Stimulated activated CD8-positive, alpha-beta memory T cell treated with anti-CD3 and anti-CD28 coated beads, Interleukin-4, amount 100 ng/mL, for 1 hour (primary cell): ENCODE measurements at places on chromosomes 2 and 18.

GRCh38 chr18:58562146-58562998, 66.5 kb downstream of the ALPK2 start:
- DNase-seq = no peak

- DNase-seq = no peak
Measured at GRCh38 chr2:63425606-63426005, 162.7 kb downstream of the WDPCP start.

DNA sequence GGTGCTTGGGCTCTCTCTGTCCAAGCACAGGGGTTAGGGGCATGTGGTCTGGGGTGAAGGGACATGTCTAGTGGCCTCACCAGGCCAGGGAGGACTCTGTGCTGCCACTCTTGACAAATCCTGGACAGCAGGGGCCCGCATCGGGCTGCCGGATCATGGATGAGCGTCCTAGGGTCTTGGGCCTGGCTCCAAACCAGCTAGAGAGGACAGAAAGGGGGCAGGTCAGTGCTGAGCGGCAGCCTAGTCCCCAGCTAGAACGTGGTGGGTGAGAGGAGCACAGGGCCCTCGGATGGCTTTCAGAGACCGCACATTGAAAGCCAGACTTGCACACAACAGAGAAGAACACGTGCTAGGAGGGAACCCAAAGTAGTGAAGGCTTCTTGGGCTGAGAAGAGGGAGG, 241.2 kb downstream of the ATAD2B start:
- DNase-seq = no peak

- no peak for DNase-seq
Measured at GRCh38 chr2:64112016-64112415, 32.2 kb downstream of the PELI1 start.

- DNase-seq = no peak
Measured at GRCh38 chr2:946073-946948, 4.3 kb upstream of the SNTG2 start.

GRCh38 chr2:146238254-146238966, 1606.4 kb upstream of the ACVR2A start:
- no peak for DNase-seq

- DNase-seq = no peak
Measured at GRCh38 chr2:88125924-88126771, 1.7 kb downstream of the FABP1 start.

DNA sequence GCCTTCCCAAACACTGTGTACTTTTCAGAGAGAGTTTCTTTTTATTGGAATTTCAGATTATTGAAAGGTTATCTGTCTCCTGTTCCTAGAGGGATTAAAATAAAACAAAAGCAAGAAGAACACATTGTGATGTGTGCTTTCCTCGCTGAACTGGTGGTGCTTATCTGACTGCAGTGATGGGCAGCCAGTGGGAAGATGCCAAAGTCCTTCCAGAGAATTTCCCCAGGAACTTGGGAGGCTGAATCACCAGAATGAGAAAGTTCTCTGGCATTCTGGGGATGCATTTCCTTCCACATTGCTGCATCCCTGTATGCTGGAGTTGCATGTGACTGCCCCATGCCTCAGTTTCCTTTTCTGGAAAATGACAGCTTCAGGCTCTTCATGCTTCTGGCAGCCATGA, 53.9 kb upstream of the SEC11C start:
- DNase-seq = no peak

GRCh38 chr2:58156780-58157179, 84.3 kb downstream of the FANCL start:
- no peak for DNase-seq

DNA sequence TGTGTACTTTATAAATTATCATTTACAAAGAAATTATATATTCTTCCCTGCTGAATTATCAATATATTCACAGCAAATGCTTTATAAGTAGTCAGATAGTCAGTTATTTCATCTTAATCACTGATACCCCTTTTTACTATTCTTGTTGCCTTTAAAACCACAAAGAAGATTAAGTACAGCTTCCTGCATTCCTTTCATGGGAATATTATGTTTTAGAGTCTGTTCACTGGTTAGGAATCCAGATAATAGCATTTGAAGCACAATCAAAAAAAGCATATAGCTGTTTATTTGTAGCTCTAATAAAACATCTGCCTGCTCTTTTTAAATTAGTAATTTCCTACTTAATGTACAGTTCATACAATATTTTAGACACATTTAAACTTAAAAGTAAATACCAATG, 508.9 kb downstream of the FBXO15 start:
- no peak for DNase-seq

DNA sequence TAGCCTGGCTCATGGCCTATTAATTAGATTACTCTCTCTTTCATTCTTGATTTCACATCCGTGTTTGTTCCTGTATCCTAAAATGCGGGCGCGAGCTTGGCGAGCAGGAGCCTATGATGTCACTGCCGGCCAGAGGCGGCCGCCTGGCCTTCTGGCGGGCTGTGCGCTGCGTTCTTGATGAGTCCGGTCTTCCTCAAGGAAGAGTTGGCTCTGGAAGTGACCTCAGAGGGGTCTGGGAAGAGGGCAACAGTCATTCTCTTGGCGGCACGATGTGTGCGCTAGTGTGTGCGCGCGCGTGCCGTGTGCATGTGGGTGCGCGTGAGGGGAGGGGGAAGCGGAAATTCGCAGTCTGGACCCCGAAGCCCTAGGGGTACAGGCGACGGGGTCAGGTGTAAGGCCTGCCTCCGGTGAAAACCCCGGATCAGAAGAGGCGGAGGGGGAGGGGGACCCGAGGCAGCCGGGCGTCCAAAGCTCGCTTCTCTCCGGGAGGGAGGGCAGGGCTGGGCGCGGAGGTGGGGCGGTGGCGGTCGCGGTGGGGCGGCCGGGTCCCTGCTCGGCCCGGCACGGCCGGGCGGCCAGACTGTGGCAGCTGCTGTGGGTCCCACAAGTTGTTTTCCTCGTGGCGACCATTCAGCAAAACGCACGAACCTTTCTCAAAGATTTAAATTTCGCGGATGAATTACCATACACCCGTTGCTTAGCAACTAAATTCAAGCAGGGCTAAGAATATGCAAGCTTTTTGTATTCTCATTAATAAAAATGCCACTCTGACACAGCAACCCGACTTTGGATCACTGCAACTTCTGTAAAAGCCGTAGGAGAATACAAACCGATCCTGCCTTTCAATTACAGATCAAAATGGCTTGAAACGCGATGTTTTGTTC, 8.4 kb downstream of the POU3F3 start:
- no peak for DNase-seq

- no peak for DNase-seq
Measured at GRCh38 chr2:212177724-212178123, 360.9 kb downstream of the ERBB4 start.

- DNase-seq = no peak
Measured at GRCh38 chr2:200329798-200330197, 23.3 kb downstream of the SPATS2L start.

DNA sequence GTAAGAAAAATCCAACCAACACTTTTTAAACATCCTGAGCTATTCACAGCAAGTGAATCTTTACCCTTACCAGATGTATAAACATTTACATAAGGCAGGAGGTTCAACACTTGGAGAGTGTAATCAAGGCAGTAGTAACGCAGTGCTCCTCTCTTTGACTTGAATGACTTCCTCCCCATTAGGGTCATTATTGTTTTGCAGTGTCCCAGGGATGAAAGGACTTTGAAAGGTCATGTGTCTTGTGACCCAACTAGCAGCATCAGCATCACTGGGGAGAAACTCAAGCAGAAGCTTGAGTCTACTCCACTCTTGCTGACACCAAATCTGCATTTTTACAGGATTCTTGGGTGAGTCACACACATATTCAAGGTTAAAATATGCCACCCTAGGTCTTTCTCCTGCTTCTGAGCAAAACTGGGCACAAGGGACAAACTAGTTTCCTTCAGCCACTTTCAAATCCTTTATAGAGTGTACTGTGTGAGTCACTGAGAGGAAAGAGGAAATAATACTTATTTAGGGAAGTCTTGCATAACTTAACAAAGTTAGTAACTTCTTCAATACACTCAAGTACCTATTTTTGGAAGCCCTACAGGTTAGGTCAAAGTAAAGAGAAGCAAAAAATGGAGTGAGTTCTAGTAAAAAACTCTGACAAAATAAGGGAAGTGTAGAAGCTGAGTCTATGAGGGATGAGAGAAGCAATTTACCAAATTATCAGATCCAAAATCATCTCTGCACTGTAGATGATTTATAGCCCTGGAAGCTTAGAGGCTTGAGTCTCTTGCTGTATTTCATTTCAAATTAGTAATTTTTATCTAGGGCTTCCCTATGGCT, 51.0 kb upstream of the EML4 start:
- DNase-seq = no peak

GRCh38 chr2:213187833-213188532, 36.6 kb upstream of the IKZF2 start:
- no peak for DNase-seq
